ENCODE measurements at places on chromosomes 11 and 22.

- no peak for DNase-seq
These were observed 28.6 kb downstream of the MYO7A start for GRCh38 chr11:77156396-77157195.

DNA sequence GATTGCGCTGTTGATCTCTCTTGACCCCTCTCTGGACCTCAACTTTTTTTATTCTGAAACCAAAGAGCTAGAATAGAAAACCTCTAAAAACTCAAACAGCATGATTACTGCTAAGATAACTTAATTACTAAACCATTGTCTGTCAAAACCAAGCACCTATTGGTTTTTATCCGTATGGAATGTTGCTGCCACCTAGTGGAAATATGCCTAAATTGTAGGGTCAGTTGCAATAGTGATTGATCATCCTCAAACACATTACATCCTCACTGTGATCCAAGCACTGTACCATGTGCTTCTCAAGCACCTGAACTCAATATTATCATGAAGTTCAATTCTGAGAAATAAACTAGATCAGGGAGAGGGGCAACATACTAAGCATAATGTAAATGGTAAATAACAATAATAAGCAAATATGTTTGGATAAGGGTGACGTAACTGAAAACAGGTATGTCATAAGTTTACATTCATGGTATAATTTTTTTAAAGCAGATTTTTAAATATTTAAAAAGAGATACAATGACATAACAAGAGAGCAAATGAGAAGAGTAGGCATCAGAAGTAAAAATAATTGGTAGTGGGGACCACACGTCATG is 3.8 kb upstream of the OR5A2 start:
- no peak for DNase-seq

GRCh38 chr11:67079065-67079705 is 22.5 kb downstream of the RHOD start:
- no peak for DNase-seq

DNA sequence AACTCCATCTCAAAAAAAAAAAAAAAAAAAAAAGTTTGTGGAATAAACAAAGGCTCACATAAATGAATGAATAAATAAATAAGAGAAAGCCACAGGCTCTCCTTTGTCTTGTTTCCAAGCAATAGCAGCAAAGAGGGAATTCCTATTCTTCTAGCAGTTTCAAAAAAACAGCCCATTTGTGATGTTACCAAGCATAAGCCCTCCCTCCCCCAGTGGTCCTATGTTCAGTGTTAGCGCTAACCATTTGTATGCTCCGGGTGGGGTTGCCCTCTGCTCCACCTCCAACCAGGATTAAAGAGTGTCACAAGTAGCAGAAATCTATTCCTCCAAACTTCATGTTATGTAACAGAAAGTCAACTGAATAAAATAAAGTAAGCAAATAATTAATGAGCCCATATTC is 1215.0 kb upstream of the TENM4 start:
- no peak for DNase-seq

GRCh38 chr22:36282328-36282831 is 29.4 kb downstream of the APOL1 start:
- DNase-seq: no peak

- DNase-seq: no peak
These were observed 9.4 kb downstream of the TMEM218 start for GRCh38 chr11:125102025-125102424.

- DNase-seq: no peak
These were observed 12.4 kb downstream of the AAMDC start for GRCh38 chr11:77833302-77833701.

- DNase-seq: no peak
These were observed 4.7 kb upstream of the TMPRSS13 start for GRCh38 chr11:117933930-117934329.

DNA sequence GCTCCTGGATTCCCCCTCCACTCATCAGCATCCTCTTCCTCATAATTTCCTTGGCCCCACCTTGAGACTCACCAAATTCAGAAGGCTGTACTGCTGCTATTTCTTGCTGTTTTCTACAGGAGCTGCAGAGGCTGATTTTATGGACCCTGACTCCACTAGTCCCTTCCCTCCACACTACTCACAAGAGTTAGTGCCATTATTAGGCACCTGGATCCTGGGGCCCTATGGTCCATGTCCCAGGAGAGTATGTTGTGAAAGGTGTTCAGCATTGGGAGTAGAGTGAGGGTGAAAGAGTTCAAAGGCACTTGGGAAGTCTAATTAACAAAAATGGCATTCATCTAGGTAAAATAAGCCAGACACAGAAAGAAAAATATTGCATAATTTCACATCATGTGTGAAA is at the start of gene OR56A4:
OR56A4 (minus strand) TSS at position 101 of the 400 bp plus-strand sequence. CDS start 3,954 bp downstream, outside the sequence.
- DNase-seq: no peak

DNA sequence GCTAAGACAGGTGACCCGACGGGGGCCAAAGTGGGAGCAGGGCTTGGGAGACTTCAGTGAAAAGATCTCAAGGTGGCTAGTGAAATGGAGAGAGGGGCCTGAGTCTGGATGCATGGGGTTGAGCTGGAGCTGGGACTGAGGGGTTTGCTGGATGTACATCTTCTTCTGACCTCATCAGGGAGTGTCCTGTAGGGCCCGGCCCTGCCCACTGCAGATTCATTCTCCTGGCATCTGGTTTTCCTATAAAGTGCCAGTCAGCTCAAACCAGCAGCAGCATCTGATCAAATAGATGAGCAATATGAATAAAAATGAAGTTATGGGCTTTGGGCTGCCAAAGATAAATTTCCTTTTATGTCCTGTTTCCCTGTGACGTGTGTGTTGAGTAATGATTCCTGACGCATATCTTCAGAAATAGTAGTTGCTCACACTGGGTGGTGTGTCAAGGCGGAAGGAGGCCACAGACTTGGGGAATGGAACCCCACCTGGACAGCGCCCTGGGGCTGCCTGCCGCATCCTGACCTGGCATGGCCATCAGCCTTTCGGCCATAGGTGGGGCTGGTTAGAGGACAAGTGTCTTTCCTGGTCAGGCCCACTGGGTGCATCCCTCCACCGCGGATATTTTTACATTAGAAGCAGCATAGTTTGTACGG is 135.4 kb downstream of the OSBP2 start:
- DNase-seq: no peak

Measured in SHP77 treated with DMSO at 0.1 percent for 48 hours (cell line).